Esophagus squamous epithelium (tissue), 5 donors: ENCODE measurements at places on chromosomes 7 and 10.

DNA sequence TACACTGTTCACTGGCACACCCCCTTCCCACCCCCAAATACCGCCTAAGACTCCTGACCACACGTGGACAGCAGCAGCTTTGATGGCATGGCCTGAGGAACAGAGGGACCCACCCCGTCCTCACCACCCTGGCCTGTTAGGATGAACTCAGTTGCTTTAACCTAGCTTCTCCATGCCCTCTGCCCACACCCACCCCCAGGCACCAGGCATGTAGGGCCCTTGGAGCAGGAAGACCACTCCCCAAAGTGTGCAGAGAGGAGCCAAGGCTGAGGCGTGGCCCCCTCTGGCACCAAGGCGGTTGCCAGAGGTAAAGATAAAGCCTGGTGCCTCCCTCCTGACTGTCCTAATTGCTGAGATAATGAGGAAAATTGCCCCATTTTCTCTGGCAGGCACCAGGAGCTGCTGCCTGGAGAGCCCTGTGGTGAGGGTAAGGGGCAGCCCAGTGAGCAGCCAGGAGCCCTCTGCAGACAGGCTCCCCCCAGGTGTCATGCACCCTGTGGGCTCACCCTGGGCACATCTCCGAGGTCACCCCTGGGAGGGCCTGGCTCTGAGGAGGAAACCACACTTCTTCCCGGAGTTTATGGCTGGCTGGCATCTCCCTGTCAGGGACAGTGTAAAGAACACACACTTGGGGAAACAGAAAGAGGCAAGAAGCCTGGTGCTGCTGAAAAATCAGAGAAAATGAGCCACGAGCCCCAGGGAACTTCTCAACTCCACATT, 47.7 kb downstream of the LRRC20 start:
- DNase-seq, result no peak

- no peak for DNase-seq
Observed at GRCh38 chr10:72688208-72688651, 3.7 kb upstream of the MCU start.

- no peak for DNase-seq
Observed at GRCh38 chr7:51255536-51256208, 60.9 kb downstream of the COBL start.

- no peak for DNase-seq
Observed at GRCh38 chr7:97018126-97018601, 6.5 kb downstream of the DLX5 start.

DNA sequence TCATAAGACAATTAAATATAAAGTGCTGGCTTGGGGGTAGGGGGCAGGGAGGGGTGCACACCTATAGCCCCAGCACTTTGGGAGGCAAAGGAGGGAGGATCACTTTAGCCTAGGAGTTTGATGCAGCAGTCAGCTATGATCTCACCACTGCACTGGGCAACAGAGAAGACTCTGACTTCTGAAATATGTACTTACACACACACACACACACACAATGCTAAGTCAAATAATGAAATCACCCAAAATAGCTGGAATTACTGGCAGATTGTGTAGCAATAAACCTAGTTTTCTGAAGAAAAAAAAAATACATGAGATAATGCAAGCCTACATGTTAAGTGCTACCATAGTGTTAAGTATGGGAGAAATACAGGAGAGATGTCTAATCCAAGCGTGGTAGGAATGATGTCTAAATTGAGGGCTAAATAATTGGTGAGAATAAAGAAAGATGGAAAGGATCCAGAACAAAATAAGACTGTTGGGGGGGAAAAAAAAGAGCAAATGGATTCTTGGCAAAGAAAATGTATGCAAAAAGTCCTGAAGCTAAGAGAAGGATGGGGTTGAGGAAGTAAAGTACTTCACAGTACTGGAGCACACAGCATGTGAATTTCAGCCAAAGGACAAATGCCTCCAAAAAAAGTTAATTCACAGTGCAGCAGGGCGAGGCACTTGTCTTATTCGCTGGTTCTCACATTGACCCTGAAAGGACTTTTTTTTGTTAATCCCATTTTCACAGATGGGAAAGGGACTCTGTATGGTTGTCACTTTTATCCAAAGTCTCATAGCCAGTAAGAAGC, 73.9 kb downstream of the IGF2BP3 start:
- DNase-seq, result no peak

DNA sequence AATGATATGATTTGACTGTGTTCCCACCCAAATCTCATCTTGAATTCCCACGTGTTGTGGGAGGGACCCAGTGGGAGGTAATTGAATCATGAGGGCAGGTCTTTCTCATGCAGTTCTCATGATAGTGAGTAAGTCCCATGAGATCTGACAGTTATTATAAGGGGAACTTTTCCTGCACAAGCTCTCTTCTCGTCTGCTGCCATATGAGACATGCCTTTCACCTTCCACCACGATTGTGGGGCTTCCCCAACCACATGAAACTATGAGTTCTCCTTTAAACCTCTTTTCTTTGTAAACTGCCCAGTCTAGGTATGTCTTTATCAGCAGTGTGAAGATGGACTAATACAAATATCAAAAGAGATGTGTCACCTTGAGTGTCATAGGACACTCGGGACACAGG, 502.7 kb upstream of the PODXL start:
- DNase-seq, result no peak

GRCh38 chr10:30493609-30494530, 59.9 kb downstream of the MAP3K8 start:
- no peak for DNase-seq

- no peak for DNase-seq
Observed at GRCh38 chr7:139582671-139583155, 59.2 kb downstream of the CLEC2L start.

GRCh38 chr7:87146740-87147386, 5.4 kb upstream of the DMTF1 start:
- DNase-seq, result no peak

DNA sequence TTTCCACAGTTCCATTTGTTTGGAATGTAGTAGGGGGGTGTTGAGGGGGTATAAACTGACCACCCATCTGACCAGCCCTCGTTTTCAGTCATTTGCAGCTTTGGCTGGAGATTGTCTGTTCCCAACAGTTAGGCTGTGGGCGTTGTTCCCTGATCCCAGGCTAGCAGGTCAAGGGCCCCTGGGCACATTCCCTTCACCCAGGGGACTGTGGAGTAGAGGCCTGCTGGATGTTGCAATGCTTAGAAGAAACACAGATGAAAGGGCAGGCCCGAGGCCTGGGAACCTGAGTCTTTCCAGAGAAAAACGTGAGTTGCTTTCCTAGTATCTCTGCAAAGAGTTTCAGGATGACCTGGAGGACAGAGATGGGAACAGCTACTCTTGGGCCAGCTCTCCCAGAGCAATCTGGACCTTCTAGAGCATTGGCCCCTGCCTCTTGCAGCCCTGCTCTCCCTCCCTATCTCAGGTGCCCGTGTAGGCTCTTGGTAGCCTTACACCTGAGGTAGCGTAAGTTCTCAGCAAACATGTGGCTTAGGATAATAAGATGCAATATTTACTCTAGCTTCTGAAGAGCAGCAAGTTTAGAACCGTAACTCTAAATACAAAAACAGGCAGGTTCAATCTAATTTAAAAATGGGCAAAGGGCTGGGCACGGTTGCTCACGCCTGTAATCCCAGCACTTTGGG, 99.4 kb upstream of the EFCAB10 start:
- no peak for DNase-seq

DNA sequence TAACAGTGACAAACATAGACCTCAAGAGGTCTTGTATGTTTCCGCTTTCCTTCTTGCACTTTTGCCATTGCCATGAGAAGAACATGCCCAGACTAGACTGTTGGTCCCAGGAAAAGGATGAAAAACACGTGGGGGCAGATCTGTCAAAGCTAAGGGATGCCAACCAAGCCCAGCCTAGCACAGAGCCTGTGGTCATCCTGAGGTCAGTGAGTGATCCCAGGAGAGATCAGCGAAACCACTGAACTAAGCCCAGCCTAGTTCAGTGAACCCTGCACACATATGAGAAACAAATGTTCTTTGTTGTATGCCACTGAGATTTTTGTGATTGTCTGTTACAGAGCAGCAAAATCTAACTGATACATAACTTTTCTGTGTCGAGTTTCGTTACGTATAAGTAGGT, 718.8 kb downstream of the MAGI2 start:
- DNase-seq, result no peak
